Cardiac septum (tissue), 1 donor: ENCODE measurements at places on chromosomes 3 and 15.

DNA sequence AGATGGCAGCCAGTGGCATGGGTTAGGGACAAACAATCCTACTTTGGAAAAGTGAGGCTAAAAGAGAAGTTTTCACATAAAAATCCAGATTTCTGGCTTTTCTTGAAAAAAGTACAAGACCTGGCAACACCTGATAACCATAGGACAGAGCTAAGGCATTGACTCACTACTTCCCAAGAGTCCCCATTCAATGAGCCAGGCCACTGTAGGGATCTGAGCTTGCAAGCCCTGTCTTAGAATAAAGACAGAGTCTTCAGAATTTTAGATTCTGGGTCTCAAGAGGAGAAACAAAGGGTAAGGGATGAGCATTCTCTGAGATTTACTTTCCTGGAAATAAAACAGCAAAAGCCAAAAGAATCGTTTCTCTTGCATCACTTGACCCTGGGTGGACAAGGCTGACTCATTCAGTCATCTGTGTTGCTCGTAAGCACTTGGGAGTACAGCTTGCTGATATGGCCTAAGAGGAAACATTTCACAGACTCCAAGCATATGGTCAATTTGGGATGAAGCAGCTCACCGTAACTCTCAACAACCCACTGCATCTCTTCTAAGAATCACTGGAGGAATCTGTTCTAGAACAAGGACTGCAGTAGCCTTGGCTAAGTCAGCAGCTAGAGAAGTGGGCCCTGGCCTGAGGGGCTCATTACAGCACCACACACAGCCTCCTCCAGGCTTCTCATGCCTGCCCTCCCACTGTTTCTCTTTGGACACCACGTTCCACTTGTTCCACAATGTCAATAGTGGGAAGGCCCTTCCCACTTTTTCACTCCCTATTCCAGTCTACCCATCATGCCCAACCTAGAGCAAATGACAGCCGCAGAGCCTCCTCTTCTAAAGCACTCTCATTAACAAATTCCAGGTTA, 86.2 kb downstream of the RFTN1 start:
- DNase-seq: no peak

DNA sequence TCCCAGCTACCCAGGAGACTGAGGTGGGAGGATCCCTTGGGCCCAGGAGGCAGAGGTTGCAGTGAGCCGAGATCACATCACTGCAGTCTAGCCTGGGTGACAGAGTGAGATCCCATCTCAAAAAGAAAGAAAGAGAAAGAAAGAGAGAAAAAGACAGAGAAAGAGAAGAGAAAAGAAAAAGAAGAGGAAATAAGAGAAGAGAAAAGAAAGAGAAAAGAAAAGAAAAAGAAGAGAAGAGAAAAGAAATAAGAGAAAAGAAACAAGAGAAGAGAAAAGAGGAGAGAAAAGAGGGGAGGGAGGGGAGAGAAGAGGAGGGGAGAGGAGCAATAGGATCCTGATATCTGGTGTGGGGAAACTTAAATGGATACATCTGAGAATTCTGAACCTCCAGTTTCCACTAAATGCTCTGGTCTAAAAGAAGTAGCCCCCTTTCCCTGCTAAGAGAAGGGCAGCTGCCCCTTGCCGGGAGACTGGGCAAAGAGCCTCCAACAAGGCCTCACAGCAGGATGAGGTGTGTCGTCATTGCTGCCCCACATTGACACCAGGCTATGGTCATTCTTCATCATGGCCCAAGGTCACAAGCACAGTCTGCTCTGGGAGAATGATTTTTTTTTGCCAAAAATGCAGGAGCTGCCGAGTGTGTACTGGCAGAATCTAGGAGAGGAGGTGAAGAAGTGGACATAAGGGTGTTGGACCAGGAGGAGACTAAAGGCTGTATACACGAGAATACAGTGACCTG, 21.1 kb upstream of the COMMD4 start:
- DNase-seq: peak; percentile 10

GRCh38 chr3:157398598-157398997, 38.1 kb upstream of the PTX3 start:
- DNase-seq: no peak

GRCh38 chr3:45646051-45646585, 43.1 kb upstream of the SACM1L start:
- no peak for DNase-seq

DNA sequence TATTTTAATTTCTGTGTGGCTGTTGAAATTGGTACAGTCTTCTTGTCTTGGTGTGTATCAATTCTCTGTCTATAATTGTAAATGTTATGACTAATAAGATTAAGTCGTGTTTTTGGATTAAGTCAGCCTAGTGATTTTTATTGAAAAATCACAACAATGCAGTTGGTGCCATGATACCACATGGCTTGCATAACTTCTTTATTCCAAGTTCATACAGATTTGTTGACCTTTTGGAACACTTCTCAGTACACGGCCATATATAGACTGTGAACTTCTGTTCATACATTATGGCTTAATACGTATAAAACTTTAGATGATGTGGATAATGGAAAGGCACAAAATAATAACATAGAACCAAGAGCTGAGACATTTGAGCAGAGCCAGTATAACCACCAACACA, 121.2 kb upstream of the NAALADL2 start:
- no peak for DNase-seq

GRCh38 chr15:65869954-65870871, 922 bp downstream of the RAB11A start:
- DNase-seq: peak; percentile 82

GRCh38 chr3:47359323-47359722, 21.5 kb upstream of the PTPN23 start:
- DNase-seq: peak; percentile 54

DNA sequence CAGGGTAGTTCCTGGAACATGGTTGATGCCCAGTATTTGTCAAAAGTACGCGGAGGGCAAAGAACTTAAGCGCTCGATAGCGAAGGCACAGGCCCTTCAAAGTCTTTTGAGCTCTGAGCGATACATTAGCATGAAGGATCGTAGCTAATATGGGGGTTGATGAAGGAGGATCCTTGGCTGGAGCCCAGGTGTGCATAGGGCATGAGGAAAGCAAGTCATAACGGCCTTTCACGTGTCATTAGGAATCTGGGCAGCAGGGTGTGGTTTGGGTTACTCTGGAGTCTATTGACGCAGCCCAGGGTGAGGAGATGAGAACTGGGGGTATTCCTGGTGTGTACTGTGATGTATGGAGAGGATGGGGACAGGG, 31.7 kb downstream of the SPINK8 start:
- DNase-seq: no peak

DNA sequence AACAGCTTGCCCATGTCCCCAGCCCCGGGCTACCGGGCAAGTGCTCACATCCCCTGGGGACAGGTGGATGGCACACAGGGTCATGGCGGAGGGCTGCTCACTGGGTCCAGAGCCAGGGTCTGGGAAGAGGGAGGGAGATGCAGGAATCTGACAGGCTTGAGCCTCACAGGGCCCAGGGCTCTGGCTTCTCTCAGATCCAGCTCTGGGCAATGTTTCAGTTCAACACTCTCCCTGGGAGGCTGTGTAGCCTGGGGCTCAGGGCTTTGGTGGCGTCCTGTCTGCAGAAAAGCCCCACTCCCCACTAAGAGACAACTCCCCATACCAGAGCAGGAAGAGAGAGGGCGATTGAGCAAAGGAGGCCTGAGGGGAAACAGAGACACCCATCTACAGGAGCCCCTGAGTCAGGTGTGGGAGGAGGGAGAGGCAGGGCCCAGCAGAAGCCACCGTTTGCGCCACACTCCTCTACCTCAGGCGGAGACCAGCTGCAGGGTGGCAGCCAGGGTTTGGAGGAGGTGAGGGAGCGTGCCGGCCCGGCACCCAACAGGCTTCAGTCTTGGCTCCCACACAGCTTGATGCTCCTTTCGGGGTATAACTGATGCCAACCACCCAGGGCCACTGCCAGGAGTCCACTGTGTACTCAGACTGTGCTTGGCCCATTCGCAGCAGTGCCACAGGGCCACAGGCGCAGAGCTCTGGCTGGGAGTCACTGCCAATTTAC, 16.8 kb upstream of the SRP14 start:
- DNase-seq: no peak
